ENCODE measurements at places on chromosomes 2 and 18.
A peak's percentile ranks its signal among the peaks of the same experiment; 100 is the strongest.

DNA sequence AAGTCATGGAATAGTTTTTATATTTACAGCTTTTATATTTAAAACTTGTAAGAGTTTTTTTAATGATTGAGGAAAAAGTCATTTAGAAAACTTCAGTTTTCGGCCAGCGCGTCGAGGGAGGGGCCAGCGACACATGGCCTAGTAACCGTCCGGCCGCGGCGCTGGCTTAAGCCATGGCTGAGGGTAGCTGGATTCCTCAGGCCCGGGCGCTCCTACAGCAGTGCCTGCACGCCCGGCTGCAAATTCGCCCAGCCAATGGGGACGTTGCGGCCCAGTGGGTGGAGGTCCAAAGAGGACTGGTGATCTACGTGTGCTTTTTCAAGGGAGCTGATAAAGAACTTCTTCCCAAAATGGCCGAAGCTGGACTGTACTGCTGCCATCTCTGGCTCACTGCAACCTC lies 4.9 kb upstream of the KLHL41 start:
- DNase-seq: no peak

DNA sequence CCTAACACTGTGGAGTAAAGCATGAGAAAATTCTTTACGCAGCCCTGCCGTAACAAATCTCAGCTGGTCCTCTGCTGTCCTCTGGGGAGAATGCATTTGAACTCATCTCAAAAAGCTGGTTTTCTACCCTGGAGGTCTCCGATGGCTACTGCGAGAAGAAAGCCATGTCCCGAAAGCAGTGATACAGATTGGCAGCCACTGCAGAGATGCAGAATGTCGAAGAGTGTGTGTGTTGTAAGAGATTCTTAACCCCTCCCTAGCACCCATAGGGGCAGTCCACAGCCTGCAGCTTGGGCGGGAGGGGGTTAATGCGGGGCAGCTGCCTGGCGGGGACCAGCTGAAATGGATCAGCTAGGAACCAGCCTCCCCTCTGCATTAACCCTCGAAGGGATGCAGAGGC lies 235.9 kb downstream of the ZNF516 start:
- DNase-seq: no peak

DNA sequence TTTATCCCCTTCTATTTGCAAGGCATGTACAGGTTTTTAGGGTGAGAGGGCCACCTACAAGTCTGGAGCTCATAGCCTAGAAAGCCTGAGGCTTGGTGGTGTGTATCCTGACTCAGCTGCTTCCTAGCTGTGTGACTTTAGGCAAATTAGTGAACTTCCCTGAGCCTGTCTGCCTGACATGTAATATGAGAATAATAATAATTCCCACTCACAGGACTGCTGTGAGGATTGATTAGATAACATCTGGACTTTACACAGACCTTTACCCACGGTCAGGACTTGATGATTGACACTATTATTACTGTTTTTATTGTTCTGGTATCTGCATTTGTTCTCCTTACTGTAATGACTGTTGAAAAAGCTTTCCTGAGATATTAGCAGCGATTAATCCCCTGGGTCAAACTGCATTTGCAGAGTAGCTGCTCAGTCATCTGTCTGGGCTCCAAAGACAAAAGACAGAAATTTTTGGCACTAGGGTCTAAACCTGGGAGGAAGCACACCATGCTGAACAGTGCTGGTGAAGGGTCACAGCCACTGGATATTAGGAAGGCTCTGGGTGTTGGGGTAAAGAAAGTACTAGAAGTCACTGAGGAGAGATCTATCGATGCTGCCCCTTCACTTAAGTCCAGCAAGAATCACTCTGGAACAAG lies 276.5 kb upstream of the FN1 start:
- DNase-seq: peak; percentile 44

GRCh38 chr2:205766779-205767359 lies 84.6 kb downstream of the NRP2 start:
- peak; percentile 62 for DNase-seq

DNA sequence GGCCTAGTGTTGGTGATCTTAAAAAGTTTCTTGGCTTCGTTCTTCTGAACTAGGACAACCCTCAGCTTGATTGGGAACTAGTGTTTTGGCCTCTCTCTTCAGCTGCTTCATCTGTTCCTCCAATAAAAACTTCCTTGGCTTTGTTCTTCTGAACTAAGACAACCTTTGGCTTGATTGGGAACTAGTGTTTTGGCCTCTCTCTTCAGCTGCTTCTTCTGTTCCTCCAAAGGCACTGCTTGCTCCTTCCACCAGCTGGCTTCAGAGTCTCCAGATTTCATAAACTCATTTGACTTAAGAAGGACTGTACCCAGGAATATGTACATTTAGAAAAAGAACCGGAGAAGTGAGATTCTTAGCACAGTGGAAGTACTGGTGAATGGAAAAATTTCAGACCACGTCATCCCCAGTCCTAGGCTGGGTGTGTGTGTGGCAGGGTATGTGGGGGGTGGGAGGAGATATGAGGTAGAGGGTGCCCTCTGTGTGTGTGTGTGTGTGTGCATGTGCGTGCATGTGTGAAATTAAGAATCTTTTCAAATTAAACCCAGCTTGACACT lies 20.4 kb downstream of the IL1R2 start:
- DNase-seq: no peak

DNA sequence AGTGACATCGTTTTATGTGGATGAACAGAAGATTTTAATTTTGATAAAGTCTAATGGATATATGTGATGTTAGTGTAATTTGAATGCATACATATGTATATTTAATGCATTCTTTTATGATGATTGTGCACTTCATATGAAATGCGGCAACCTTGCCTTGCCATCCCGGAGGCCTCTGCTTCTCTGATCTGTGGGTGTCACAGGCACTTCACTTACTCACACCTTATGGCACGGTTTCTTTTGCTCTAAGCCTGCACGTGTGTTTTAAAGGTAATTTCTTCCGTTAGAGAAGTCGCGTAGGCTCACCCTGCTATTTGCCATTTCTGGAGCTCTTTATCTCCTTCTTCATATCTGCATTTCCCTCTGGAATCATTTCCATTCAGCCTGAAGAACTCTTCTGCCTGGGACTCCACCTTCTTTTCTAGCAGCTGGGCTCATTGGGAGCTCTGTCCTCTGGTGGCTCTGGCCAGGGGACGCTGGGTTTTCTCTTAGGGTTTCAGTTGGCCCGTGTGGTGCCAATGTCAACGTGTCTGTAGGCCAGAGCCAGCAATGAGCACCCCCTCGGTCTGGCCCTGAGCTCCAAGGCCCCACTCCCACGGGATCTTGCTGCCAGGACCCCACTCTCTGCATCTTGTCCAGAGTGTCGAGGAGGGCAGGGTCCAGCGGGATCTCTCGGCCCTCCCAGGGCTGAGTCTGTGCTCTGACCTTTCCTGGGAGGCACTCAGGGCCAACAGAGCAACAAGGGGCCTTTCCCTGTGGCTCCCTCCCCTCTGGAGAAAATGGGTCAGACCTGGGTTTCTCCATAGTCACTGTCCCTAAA lies 97.3 kb downstream of the RTP5 start:
- DNase-seq: no peak

DNA sequence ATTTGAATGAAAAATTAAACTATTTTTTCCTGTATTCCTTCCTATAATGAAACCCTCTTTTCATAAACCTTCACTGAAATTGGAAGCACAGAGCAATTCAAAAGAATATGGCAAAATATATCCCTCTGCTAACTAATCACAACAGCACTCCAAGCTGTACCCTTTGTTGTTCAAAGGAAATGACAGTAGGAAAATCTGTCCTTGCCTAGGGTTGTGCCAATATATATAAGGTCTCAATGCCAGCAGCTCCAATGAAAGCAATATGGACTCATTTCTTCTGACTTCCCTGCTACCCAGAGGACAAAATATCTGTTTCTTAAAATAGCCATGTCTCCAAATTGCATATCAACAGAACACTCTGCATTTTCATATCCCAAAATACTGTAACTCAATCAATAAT lies 373.9 kb upstream of the MC4R start:
- DNase-seq: no peak

DNA sequence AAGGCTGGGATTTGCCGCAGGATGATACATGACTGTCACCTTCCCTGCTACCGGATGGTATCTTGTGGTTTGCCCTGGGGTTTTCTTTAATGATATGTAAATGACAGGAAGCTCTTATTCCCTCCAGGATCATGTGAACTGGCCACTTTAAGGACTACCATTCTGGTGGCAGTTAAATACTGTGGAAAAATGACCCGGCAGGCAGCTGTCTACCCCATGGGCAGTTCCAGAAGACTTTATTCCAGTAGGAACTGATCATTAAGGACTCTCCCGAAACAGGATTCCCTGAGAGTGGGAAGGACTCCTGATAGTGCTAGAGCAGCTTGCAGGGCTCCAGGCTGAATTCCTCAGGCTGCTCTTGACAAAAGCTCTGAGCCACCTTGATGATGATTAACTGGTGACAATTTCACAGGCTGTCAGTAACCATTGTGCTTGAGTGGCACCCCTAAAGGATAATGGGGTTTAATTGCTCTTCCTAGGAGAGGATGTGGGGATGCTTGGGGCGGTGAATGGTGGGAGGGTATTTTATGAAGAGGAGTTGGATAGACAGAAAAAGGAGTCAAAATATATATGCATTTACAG lies 212.0 kb downstream of the CPS1 start:
- no peak for DNase-seq

DNA sequence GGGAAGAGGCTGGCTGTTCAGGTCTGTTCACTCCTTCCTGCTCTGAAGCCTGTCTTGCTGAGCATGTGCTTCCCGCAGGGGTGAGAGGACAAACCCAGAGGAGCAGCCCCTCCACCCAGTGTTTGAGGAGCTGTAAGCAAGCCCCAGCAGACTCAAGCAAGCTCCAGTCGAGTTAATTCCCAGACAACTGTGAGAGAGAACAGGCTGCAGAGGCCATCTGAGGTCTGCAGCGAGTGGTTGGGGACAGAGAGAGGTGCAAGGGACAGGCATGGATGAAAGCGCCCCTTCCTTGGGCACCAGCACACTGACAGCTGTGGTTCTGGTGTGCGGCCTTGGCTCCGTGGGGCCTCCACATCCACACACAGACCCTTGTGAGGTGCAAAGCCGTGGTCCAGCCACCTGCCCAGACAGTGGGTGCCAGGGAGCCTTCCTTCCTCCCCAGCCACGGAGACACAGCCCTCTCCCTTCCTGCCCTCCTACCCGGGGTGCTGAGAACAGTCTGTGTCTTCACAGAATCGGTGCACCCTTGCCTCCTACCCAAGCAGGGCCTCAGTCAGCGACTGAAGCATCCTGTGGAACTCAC lies 36.2 kb downstream of the MAL start:
- no peak for DNase-seq

GRCh38 chr2:133247631-133248030 lies 320.6 kb downstream of the NCKAP5 start:
- peak; percentile 6 for DNase-seq

DNA sequence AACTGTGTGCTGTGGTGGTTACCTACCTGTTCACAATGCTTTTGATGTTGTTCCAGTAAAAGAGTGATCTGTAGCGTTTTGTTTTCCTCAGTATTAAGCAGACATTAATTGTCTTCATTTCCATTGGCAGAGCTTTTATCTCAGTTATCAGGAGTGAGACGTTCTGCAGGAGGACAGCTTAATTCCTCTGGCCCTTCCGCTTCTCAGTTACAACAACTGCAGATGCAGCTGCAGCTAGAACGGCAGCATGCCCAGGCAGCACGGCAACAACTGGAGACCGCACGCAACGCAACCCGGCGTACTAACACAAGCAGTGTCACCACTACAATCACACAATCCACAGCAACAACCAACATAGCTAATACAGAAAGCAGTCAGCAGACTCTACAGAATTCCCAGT lies 78.3 kb downstream of the KCMF1 start:
- peak; percentile 36 for DNase-seq

DNA sequence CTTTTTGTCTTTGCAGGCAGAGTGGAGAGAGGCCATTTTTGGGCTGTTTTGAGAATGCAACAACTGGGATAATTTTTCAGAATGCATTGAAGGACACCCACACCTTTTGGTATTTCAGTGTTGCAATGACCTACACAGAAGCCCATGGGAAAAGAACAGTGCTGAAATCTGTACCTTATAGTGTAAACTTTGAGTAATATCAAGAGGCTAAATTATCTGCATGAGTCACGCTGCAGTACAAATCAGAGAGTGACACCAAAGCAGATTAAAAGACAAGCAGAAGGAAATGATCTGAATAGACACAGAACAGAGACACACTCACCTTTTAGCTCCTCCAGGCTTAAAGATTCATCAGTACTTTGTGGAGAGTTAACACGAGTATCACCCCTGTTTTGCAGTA lies 265.3 kb downstream of the PAX3 start:
- DNase-seq: peak; percentile 94

DNA sequence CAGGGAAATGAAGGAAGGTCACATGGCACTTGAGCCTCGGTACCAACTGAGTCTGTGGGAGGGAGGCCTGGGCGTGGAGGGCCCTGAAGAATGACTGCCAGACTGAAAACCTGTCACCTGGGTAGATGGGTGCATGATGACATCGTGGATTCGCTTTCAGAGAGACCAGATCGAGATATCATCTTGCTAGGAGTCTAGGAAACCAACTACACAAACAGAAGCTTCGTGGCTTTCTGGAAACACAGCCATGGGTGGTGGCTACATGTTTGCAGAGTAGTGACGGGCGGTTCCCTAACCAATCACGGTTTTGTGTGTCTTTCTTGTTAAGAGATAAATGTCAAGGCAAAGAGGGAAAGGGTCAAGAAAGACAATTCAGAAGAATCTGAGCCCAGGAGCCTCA lies 155.0 kb downstream of the EIPR1 start:
- DNase-seq: no peak

- DNase-seq: no peak
Measured at GRCh38 chr2:155842103-155842502, 490.4 kb downstream of the NR4A2 start.

- peak; percentile 86 for DNase-seq
Measured at GRCh38 chr2:100281521-100282438, 40.5 kb downstream of the LONRF2 start.

- no peak for DNase-seq
Measured at GRCh38 chr18:3499501-3499900, 49.5 kb downstream of the TGIF1 start.

DNA sequence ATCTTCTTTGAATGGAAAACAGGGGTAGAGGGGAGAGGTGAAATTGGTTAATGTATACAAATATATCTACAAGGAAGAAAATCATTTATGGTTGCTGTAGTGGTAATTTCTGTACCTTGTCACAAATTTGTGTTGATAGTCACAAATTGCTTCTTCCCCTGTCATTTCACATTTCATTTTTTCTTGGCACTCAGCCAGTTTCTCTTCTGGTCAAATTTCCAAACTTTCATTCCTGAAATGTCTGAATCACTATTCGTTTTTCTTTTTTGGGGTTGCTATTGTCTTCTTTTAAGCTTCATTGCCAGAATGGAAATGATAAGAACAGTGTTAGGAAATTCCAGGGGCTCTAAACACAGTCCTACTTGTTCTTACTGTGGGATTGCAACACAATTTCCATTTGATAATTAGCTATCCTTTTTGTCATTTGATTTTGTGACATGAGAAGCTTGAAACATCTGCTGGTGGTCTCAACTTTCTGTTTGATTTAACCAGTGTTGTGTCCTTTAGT lies 136.0 kb upstream of the GCFC2 start:
- DNase-seq: peak; percentile 14

DNA sequence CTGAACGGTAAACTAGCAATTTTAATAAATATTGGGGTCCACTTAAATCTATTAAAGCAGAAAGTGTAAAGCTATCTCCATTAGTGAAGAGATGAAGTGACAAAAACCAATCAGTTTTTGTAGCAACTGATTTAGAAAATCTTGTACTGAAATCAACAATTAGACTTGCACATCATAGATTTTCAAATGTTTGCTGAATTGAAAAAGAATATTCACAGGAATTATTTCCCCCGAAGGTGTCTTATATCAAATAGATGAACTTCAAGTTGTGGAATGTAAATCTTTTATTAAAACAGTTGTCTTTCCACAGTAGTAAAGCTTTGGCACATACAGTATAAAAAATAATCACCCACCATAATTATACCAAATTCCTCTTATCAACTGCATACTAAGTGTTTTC lies 48.7 kb downstream of the ATIC start:
- no peak for DNase-seq

- DNase-seq: no peak
Measured at GRCh38 chr18:38611036-38611964, 1045.7 kb upstream of the CELF4 start.

All from amniotic epithelial cell (primary cell).